ENCODE measurements at places on chromosomes 5 and 9. TPM values are rescaled to one million over a fixed set of nuclear protein-coding genes. Genes with fewer than 3 reads are reported as not detected.
A peak's percentile ranks its signal among the peaks of the same experiment; 100 is the strongest.

DNA sequence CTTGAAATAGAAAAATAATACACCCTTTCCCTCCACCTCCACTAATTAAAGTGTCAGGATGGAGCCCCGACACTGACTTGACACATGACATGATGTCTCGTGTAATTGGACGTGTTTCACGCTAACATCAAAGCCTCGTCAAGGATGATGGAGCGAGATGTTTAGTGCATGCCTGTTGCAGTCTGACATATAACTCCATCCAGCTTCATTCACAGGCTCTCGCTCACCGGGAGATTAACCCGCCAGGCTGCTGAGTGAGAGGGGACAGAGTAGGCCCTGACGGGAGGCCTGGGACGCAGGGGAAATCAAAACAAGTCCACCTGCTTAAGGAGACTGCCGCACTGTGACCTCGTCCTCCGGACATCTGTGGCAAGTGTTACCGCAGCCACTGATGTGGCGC is 263.5 kb downstream of the SLIT3 start:
- DNase-seq = no peak

GRCh38 chr9:91856419-91856818 is 93.6 kb downstream of the ROR2 start:
- no peak for DNase-seq

GRCh38 chr9:36470643-36471290 is 70.7 kb upstream of the RNF38 start:
- DNase-seq = peak; percentile 69

- DNase-seq = no peak
Observed at GRCh38 chr5:38424148-38425060, 132.0 kb downstream of the LIFR start.

Gene SLC46A2
- not detected for total RNA-seq

Gene ITK
- total RNA-seq = not detected

DNA sequence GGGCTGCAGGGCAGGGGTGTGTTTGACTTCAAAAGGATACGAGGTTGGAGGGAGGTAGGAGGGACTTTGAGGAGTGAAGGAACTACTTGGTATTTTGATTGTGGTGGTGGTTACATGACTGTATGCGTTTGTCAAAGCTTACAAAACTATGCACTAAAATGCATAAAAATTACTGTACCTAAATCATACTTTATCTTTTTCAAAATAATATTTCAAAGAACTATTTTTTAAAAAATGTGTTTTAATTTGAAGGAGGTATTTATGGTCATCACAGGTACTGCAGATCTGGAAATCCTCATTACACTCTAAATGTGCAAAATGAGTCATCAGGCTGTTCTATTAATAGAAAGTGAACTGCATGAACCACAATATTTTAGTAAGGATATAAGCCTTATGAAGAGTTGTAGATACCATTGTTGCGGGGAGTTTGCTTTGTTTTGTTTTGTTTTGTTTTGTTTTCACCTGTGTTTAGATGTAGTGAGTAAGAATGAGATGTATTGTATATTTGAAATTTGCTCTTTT is 116.9 kb downstream of the ARRDC3 start:
- DNase-seq = peak; percentile 64

DNA sequence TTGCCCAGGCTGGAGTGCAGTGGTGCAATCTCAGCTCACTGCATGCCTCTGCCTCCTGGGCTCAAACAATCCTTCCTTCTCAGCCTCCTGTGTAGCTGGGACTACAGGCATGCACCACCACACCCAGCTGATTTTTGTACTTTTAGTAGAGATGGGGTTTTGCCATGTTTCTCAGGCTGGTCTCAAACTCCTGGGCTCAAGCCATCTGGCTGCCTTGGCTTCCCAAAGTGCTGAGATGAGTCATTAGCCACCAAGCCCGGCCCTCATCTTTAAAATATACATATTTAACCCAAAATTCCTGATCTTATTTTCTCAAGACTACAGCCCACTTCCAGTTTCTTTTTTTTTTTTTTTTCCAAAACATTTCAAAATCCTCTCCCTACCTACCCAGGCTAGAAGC is 31.7 kb upstream of the MINAR2 start:
- no peak for DNase-seq

DNA sequence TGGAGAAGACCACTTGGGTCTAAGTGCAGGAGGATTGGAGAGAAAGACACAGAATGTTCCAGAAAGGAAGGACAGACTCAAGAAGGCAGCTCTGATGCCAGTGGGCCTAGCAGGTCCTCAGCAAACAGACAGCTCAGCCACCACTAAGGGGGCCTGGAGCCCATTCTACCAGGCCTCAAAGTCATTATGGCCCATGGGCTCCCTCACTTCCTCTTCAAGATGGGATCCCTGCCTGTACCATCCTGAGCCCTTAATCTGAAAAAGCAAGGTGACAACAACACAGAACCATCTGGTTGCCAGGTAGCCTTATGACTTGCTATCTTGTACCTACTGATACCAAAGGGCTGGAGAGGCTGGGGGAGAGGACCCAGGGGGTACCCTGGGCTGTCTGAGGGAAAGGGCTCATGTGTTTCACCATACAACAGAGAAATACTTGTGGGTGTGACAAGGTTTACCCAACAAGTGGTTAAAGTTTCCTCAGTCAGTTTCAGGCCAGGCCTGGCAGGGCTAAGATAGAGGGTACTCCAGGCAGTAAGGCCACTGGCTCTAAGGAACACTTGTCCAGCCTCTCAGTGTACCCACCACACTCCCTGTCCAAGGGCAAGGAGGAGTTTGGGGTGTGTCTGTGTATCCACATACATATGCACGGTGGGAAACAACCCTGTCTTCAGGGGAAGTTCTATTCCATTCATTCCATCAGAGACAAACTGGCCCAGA is 30.7 kb downstream of the TCF7 start:
- no peak for DNase-seq

Gene FCN2
- total RNA-seq = not detected

DNA sequence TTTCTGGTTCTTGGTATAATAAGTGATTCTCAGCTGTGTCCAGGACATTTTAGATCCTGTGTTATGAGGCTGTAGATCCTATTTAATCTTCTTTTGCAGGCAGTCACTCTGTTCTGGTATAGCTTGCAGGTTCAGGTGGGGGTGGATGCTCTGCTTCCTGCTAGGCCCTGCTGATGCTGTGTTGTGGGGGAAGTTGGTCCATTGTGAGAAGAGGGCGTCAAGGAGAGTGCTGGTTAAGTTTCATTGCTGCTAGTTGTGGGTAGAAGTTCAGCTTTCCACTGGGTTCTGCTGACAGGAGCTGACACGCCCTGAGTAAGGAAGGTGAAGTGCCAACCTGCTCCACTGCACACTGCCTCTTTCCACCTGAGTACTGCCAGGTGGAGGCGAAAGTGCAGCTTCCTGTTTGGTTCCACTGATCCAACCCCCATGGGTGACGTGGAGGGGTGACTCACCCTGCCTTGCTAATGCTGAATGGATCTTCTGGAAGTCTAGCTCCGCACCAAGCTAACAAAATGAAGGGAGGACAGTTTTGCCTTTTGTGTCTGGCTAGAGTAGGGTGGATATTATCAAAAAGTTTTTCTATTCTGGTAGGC is 16.3 kb downstream of the NMRK1 start:
- DNase-seq = no peak

Gene SAXO1
- not detected for total RNA-seq

- DNase-seq = no peak
Observed at GRCh38 chr9:106936680-106937079, 73.7 kb downstream of the ZNF462 start.

GRCh38 chr5:116497631-116498030 is 77.0 kb downstream of the SEMA6A start:
- no peak for DNase-seq

GRCh38 chr5:142587354-142587965 is 98.4 kb downstream of the FGF1 start:
- peak; percentile 73 for DNase-seq

Gene SLC2A8
- total RNA-seq = 10.1 TPM

GRCh38 chr5:23084815-23085214 is 231.7 kb upstream of the CDH12 start:
- DNase-seq = no peak

GRCh38 chr5:73103870-73104299 is 16.5 kb upstream of the TMEM171 start:
- DNase-seq = no peak

GRCh38 chr9:93699650-93700049 is 123.3 kb downstream of the PHF2 start:
- DNase-seq = no peak

Gene FYB1
- not detected for total RNA-seq

DNA sequence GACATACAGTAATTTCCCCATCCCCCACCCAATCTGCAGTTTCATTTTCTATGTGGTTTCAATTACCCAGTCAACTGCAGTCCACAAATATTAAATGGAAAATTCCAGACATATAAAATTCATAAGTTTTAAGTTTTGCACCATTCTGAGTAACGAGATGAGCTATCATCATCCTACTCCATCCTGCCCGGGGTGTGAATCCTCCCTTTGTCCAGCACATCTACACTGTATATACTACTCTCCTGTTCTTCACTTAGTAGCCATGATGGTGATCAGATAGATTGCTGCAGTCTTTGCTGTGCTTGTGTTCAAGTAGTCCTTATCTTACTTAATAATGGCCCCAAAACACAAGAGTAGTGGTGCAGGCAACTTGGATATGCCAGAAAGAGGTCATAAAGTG is 11.3 kb downstream of the OXCT1 start:
- no peak for DNase-seq

Gene EGFLAM
- 0.09 TPM for total RNA-seq

DNA sequence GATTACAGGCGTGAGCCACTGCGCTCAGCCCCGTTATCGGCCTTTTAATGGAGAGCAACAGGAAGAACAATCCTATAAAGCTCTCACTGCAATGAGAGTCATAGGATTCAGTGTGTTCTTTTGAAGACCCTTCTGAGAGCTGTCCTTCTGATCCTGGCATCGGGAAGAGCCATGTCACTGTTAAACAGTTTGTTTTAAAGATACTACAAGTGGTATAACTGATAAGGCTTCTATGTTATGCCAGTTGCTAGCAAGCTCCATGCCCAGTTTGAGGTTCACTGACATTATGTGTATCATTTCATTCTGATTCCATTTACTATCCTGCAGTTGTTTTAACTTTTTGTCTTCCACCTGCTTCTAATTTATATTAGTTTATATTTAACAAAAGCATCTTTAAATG is 55.8 kb downstream of the GNAQ start:
- no peak for DNase-seq

Gene SPEF2
- 1.2 TPM for total RNA-seq

DNA sequence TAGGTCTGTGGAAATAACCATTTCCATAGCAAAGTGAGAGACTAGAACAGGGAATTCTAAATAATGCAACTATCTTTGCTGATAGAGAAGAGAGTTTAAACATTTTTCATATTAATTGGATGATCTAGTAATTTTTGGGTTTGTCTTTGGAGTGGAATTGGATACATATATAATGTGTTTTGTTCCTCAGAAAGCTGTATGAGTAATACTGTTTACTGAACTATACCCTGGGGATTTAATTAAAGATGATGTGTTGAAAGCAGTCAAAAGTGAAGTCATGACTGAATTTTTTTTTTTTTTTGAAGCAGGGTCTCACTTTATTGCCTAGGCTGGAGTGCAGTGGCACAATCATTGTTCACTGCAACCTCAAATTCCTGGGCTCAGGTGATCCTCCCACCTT is 17.9 kb downstream of the FER start:
- no peak for DNase-seq

GRCh38 chr5:106849266-106849665 is 821.5 kb downstream of the EFNA5 start:
- no peak for DNase-seq

- no peak for DNase-seq
Observed at GRCh38 chr5:132666310-132667123, 7.3 kb upstream of the IL4 start.

- no peak for DNase-seq
Observed at GRCh38 chr9:111192650-111193049, 137.4 kb downstream of the OR2K2 start.

GRCh38 chr5:78706825-78707224 is 58.3 kb upstream of the LHFPL2 start:
- DNase-seq = peak; percentile 15

DNA sequence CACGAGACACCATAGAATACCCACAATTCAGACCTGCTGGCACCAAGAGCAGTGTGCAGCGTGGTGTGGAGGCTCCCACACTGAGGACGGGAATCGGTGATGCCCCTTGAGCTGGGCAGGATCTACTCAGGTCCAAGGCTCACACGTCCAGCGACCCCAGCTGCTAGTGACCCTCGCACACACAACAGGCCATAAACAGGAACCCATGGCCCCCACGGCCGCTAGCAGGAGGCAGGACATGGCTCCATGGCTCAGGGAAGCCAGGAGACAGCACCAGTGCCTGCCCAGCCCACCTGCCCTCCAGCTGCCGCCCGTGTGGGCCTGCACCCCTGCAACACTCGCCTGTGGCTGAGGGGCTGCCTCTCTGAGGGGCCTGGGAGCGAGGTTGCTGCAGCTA is 43.4 kb upstream of the SLC9A3 start:
- DNase-seq = no peak

Gene KIF24
- 5.6 TPM for total RNA-seq

DNA sequence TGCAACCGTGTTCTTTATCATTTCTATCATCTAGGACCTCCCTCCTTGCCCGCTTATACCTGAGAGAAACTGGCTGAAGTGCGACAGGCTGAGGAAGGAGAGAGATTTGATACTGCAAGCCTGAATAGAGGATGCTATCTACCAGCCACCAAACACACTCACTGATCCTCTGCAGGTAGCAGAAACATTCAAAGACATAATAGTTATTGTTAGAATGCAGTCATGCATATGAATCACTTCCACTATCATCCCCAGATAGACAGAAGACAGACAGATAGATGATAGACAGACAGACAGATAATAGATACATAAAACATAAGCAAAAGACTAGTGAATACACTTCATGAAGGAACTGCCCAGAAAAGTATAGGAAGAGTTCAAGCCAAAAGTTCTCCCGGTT is 32.9 kb downstream of the FAM81B start:
- no peak for DNase-seq

DNA sequence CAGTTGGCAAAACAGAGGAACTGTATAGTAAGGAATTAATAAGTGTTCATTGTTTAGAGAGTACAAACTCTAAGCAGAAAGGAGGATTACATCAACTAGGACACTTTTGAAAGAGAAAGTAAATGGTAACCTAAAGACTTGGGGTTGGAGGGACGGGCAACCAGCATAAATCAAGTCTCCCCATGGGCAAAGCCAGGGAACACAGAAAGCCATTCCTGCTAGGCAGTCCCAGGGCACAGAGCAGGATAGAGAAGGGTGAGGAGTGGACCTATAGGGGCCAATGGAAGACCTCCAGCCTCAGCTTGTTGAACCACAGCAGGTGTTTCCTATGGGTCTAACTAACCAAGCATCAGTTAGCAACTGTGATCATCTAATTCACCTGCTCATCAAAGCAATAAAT is 9.2 kb upstream of the ERAP1 start:
- DNase-seq = no peak
